EL (cell line): ENCODE measurements at places on chromosomes 2 and 18.

- DNase-seq: no peak
These were observed 35.1 kb downstream of the ITGB1BP1 start for GRCh38 chr2:9388199-9388681.

- peak; percentile 75 for DNase-seq
These were observed 33.3 kb downstream of the ANTXR1 start for GRCh38 chr2:69046221-69046662.

- DNase-seq: peak; percentile 69
These were observed 37.5 kb downstream of the POLR1A start for GRCh38 chr2:86068136-86068588.

GRCh38 chr2:215668378-215668775, 232.5 kb upstream of the FN1 start:
- no peak for DNase-seq

DNA sequence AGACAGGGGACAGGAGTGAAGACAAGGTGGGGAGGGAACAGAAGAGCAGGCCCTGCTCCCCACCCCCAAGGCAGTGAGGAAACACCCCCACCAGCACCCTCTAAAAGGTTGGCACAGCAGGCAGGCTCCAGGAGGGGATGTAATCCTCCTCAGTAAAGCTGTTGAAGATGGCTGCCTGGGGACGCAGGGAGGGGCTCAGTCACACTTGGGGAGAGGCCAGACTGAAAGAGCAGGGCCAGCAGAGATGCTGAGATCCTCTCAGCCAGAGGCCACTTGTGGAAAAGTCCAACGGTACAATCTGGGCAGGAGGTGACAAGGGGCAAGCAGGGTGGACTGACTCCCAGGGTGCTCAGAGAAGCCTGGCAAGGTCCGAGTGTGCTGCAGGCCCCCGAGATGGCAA, 154.8 kb upstream of the ID2 start:
- DNase-seq: no peak

- DNase-seq: no peak
These were observed 8.6 kb upstream of the KCNE4 start for GRCh38 chr2:223043164-223043941.

DNA sequence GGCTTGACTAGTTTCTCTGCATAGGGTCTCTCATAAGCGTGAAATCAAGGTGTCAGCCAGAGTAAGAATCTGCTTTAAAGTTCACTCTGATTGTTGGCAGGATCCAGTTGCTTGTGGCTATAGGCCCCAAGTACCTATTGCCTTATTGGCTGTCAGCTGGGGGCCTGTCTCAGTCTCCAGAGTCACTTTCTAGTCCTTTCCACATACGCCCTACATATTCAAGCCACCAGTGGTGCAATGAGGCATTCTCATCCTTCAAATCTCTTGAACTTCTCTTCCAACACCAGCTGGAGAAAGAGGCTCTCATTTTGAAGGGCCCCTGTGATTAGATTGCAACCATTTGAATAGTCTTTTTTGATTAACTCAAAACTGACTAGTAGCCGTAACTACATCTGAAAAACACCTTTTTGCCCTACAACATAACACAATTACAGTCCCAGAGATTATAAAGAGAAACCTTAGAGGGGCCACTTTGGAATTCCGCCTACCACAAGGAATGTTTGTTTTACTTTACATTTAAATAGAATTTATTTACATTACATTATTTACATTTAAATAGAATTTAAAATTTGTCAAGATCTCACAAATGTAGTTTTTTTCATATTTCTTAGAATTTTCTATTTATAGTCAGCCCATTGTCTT, 520.1 kb downstream of the DSC3 start:
- DNase-seq: no peak

DNA sequence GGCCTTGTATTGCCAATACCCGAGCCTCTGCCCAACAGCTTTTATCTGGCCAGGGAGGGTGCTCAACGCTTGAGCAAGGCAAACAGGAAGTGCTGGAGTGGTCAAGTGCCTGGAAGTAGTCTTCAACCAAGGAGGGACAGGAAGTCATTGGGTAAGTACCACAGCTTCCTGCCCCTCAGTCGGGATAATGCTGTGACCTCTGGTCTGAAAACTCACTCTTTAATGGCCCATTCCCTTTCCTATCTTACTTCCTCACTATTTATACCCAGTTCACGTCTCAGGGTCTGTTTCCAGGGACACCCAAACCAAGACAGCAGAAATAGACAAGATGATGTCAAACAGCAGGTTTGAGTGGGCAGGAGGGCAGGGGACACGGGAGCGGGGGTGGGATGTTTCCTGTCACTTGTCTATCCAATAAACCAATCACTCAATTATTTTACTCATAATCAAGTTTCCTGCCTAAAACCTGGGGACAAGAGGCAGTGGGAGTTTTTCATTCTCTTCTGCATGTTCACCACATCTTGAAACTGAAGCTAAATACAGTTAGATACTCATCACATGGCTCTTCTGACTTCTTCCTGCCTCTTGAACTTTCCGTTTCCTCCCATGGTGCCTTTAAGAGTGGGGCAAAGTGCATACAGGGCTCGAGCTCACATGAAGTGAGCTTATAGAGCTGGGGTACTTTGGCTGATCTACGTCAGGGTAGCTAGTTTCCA, 68.9 kb upstream of the CAB39 start:
- DNase-seq: no peak

- DNase-seq: peak; percentile 66
These were observed 120.0 kb downstream of the DYM start for GRCh38 chr18:49340446-49340845.
